ENCODE measurements at places on chromosomes 5 and 9.
A peak's percentile ranks its signal among the peaks of the same experiment; 100 is the strongest.

- H3K27ac ChIP-seq, result no peak overlapping the region
- no peak for DNase-seq
- no peak overlapping the region for H3K4me3 ChIP-seq
- no peaks in the 10 kb centered on the region for H3K36me3 ChIP-seq
- no peaks in the 10 kb centered on the region for H3K4me1 ChIP-seq
Measured at GRCh38 chr9:122202111-122202510, 26.6 kb downstream of the LHX6 start.

DNA sequence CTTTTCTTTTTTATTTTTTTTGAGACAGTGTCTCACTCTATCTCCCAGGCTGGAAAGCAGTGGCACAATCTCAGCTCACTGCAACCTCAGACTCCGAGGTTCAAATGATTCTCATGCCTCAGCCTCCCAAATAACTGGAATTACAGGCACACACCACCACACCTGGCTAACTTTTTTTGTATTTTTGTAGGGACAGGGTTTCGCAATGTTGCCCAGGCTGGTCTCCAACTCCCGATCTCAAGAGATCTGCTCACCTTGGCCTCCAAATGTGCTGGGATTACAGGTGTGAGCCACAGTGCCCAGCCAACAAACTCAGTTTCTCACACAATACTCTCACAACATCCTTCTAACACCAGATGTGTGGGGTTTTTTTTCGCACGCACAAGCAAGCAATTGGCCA, 22.1 kb downstream of the AFF4 start:
- no peaks in the 10 kb centered on the region for H3K27me3 ChIP-seq
- H3K36me3 ChIP-seq, result peaks cover 15% of the 10 kb centered on the region
- no peak overlapping the region for H3K27ac ChIP-seq
- no peak overlapping the region for H3K4me3 ChIP-seq
- no peaks in the 10 kb centered on the region for H3K4me1 ChIP-seq

DNA sequence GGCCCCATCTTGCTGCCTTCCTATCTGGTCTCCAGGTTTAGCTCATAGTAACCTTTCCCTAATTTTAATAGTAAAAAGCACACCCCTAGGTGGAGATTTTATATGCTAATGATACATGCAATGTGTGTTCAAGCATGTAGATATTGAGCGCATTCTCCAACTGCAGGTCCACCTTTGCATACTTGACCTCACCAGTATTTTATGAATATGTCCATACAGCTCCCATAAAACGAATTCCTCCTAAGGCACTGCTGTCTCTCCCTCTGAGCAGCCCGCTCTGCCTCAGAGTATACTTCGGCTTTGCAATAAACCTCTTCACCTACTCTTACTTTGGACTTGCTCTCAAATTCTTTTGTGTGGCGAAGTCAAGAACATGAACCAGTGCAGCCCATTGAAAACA, 153.3 kb downstream of the RAB3C start:
- H3K4me3 ChIP-seq, result no peak overlapping the region
- H3K27me3 ChIP-seq, result no peaks in the 10 kb centered on the region
- no peaks in the 10 kb centered on the region for H3K36me3 ChIP-seq

GRCh38 chr9:106745457-106745856, 117.5 kb upstream of the ZNF462 start:
- no peak overlapping the region for H3K4me3 ChIP-seq
- no peaks in the 10 kb centered on the region for H3K36me3 ChIP-seq
- no peaks in the 10 kb centered on the region for H3K27me3 ChIP-seq
- no peak overlapping the region for H3K27ac ChIP-seq

DNA sequence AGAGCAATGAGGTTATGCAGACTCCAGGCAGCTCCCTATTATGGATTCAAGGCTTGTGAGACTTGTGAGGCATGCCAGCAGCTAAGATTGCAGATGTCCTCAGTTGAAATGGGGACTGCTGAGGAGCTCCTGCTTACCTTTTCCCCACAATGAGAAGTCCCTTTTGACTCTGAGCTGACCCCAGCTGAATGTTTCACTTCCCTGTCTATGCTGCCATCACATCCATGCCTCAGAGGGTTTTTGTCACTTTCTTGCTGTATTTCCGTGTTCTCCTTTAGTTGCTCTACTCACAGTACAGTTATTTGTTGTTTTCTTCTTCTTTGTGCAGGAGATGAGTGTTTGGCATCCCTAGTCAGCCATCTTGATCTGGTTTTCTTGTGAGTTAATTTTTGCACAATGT, 18.8 kb upstream of the OR2S2 start:
- no peak overlapping the region for H3K27ac ChIP-seq
- no peak for DNase-seq
- no peaks in the 10 kb centered on the region for H3K27me3 ChIP-seq
- no peak overlapping the region for H3K4me3 ChIP-seq

DNA sequence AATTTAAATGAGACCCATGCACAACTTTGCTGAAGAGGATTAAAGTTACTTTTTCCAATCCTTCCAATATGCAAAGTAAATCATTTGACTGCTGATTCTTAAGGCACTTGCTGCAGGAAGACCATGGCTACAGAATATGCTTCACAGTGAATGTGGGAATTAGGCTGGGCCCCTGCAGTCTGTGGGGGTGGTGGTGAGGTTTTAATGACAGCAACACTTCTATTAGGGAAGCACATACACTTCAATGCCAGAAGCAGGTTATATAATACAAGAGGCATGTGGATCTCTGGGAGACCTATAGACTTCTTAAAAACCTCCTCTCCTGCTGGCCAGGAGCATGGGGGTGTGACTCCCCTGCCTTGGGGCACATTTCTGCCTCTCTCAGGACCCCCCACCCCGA, 124.5 kb upstream of the KLF9 start:
- no peaks in the 10 kb centered on the region for H3K4me1 ChIP-seq
- H3K4me3 ChIP-seq, result no peak overlapping the region
- no peaks in the 10 kb centered on the region for H3K36me3 ChIP-seq

DNA sequence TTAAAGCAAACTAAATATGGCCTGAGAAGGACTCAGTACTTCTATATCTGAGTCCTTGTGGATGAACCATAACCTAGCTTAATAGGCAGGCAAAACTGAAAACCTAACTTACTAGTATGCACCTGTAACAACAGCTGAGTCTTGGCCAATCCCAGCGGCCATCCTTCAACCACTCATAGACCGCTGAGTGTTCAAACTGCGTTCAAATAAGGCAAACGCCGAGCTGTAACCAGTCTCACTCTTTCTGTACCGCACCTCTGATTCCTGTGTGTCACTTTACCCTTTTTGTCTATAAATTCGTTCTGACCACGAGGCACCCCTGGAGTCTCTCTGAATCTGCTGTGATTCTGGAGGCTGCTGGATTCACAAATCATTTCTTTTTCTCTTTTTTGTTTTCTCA, 170.5 kb downstream of the COL23A1 start:
- H3K27ac ChIP-seq, result no peak overlapping the region
- H3K27me3 ChIP-seq, result no peaks in the 10 kb centered on the region
- no peak overlapping the region for H3K4me3 ChIP-seq
- H3K4me1 ChIP-seq, result peaks cover 7% of the 10 kb centered on the region
- H3K36me3 ChIP-seq, result no peaks in the 10 kb centered on the region

- no peak overlapping the region for H3K4me3 ChIP-seq
- no peak for DNase-seq
- no peak overlapping the region for H3K27ac ChIP-seq
- H3K27me3 ChIP-seq, result no peaks in the 10 kb centered on the region
- no peaks in the 10 kb centered on the region for H3K4me1 ChIP-seq
- H3K36me3 ChIP-seq, result no peaks in the 10 kb centered on the region
Measured at GRCh38 chr5:97968346-97968745, 785.3 kb upstream of the RIOK2 start.

DNA sequence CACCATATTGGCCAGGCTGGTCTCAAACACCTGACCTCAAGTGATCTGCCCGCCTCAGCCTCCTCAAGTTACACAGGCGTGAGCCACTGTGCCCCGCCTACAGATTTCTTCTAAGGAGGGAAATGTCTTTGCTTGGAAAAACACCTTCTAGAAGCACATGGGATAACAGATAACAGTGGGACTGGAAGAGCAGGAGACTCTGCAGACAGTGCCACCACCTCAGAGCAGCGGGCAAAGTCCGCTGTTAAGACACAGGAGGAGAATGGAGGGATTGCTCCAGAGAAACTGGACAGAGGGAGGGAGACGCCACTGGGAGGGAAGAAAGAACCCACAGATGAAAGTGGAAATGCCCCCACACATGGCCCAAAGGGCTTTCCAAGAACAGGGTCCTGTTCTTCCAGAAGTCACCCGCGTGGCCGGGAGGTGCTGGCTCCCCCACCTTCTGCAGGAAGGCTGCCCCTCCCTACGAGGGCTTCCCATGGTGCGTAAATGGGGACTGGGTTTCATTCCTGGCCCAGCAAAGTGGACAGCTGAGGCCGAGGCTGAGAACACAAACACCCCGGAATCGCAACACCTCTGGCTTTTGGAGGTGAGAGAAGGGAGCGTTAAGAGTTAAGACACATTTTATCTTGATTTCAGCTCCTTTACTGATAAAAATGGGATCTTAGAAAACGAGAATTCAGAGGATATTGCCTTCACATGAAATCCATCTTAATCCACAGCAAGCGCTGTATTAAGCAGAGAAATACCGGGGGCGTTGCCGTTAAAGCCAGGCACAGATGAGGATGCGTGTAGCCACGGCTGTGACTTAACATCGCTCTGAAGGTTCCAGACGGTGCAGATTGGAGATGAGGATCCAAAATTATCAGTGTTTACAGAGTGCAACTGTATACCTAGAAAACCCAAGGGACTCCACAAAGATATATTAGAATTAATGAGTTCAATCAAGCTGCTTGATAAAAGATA, 11.2 kb downstream of the ADAMTS2 start:
- H3K36me3 ChIP-seq, result peaks cover 1% of the 10 kb centered on the region
- H3K27ac ChIP-seq, result no peak overlapping the region
- H3K4me3 ChIP-seq, result no peak overlapping the region
- H3K27me3 ChIP-seq, result no peaks in the 10 kb centered on the region
- no peak for DNase-seq
- peaks cover 26% of the 10 kb centered on the region for H3K4me1 ChIP-seq

GRCh38 chr5:38871058-38871605, 25.3 kb downstream of the OSMR start:
- peak overlapping the region; percentile 26 for H3K27ac ChIP-seq
- no peak for DNase-seq
- no peaks in the 10 kb centered on the region for H3K4me1 ChIP-seq
- H3K36me3 ChIP-seq, result no peaks in the 10 kb centered on the region
- H3K27me3 ChIP-seq, result no peaks in the 10 kb centered on the region
- no peak overlapping the region for H3K4me3 ChIP-seq

DNA sequence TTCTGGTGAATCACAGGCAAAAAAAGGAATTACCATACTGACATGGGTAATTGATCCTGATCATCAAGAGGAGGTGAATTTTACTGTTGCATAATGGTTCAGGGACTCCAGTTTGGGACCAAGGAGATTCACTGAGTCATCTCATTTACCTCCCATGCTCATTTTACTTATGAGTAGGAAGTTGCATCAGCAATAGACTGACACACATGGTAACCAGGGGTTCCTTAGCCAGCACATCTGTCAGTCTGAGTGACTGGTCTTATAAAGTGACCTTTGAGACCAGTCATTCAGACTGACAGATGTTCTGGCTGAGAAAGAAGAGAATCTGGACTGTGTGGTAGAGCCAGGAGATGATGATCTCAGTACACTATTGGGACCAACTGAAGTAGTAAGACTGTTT, 384.6 kb upstream of the CD180 start:
- H3K4me1 ChIP-seq, result peaks cover 2% of the 10 kb centered on the region
- H3K27me3 ChIP-seq, result no peaks in the 10 kb centered on the region
- no peak for DNase-seq
- no peaks in the 10 kb centered on the region for H3K36me3 ChIP-seq
- no peak overlapping the region for H3K4me3 ChIP-seq
- H3K27ac ChIP-seq, result no peak overlapping the region

DNA sequence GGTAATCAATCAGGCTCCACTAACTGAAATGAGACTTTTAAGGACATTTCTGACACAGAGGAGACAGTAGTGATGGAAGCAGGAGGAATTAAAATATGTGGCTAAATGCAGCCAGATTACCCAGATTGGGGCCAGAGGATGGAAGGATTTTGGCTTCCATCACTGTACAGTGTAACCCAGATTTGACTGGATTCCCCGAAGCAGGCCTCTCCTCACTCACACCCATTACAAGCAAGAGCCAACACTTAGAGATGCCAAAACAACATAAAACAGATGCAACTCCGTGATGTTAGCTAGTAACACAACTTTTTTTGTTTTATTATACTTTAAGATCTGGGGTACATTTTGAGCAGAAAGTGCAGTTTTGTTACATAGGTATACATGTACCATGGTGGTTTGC, 17.6 kb downstream of the TEK start:
- no peak for DNase-seq
- no peaks in the 10 kb centered on the region for H3K4me1 ChIP-seq
- no peaks in the 10 kb centered on the region for H3K27me3 ChIP-seq
- H3K36me3 ChIP-seq, result no peaks in the 10 kb centered on the region
